Thoracic aorta endothelial cell (primary cell): ENCODE measurements at places on chromosomes 13 and 19. TPM values are rescaled to one million over a fixed set of nuclear protein-coding genes. Genes with fewer than 3 reads are reported as not detected.

IFI30 gene
- total RNA-seq, result 0.93 and 1.5 TPM in 2 replicates

CXCL17 gene
- total RNA-seq, result not detected in 2 replicates

ZNF112 gene
- total RNA-seq, result 7.2 and 8.2 TPM in 2 replicates

ZNF534 gene
- not detected in 2 replicates for total RNA-seq

CYP4F11 gene
- total RNA-seq, result not detected in 2 replicates

ZNF726 gene
- 3.6 and 5.2 TPM in 2 replicates for total RNA-seq
